NCI-H1436 (cell line): ENCODE measurements at places on chromosomes 5 and 9.

GRCh38 chr5:180130291-180130869, 58.8 kb upstream of the RNF130 start:
- DNase-seq, result no peak

GRCh38 chr9:19901586-19901985, 112.7 kb upstream of the SLC24A2 start:
- no peak for DNase-seq

- no peak for DNase-seq
These were observed 68.9 kb upstream of the SH3PXD2B start for GRCh38 chr5:172523146-172523745.

DNA sequence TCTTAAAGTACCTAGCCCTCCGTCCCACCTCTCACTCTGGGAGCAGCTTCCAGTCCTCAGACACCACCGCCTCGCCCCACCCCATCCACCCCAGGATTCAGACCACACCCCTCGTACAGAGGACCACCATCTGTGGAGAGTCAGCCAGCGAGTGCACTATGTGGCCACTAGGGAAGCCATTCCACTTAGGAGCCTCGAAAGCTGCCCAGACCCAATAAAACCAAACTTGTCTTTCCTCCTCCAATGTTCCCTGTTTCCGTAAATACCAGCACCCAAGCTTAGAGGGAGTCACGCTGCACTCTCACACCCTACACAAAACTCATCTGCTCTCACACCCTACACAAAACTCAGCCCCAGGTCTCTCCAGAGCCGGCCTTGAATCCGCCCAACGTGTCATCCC, 1.9 kb downstream of the GCNT4 start:
- no peak for DNase-seq

- peak; percentile 3 for DNase-seq
These were observed 50.1 kb upstream of the RETREG1 start for GRCh38 chr5:16666883-16667398.

DNA sequence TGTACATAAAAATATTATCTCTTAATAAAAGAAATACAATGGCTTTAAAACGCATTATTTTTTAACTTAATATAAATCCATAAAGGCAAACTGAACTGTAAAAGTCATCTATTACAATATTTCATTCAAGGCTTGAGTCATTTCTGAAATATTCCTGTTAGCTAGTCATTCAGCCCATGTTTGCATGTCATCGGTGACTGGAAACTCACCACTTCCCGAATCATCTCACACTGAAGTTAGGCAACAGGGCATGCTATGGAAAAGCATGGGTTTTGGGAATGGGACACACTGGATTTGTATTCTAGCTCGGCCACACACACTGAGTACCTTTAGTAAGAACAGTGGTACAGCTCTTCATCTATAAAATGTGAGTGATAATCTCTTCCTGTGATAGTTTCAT, 691.1 kb upstream of the C9orf72 start:
- DNase-seq, result no peak

- no peak for DNase-seq
These were observed 38.7 kb downstream of the TTC39B start for GRCh38 chr9:15268317-15268716.

DNA sequence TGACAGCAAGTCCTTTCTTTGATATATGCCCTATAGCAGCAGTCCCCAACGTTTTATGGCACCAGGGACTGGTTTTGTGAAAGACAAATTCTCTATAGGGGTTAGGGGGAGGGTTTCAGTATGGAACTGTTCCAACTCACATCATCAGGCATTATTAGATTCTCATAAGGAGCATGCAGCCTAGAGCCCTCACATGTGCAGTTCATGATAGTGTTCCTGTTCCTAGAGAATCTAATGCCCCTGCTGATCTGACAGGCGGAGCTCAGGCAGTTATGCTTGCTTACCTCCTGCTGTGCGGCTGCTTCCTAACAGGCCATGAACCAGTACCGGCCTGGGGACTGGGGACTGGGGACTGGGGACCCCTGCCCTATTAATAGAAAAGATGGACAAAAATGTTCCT, 2.7 kb upstream of the RAPGEF6 start:
- DNase-seq, result no peak

DNA sequence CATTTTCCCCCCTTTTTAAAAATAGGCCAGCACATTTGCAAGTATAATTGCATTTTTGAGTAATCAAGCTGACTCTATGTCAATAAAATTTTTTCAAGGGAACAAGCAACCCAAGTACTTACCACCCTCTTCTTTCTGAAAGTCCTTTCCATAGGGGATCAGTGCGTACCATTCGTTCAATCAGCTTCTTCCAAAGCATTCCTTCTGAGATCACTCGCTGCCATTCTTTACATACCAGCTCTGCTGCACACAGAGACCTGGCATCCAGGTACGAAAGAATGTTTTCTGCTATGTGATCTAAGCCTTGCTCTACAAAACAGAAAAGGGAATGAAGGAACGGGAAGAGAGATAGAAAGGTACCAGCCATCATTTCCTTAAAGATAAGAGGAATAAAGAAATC, 106.6 kb downstream of the FBXW11 start:
- DNase-seq, result no peak

- no peak for DNase-seq
These were observed 98.2 kb downstream of the DAB2IP start for GRCh38 chr9:121749614-121750013.

GRCh38 chr9:16688814-16689213, 181.7 kb downstream of the BNC2 start:
- no peak for DNase-seq

- no peak for DNase-seq
These were observed 402.4 kb downstream of the ARHGEF28 start for GRCh38 chr5:74028406-74028805.

- no peak for DNase-seq
These were observed 643.9 kb upstream of the ZNF608 start for GRCh38 chr5:125390326-125390725.

DNA sequence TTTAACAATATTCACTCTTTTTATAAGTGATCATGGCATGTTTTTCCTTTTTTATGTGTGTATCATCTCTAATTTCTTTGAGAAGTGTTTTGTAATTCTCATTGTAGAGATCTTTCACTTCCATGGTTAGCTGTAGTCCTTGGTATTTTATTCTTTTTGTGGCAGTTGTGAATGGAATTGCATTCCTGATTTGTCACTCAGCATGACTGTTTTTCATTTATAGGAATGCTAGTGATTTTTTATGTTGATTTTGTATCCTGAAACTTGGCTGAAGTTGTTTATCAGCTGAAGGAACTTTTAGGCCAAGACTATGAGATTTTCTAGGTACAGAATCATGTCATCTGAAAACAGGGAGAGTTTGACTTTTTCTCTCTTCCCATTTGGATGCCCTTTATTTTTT, 13.1 kb upstream of the SPINK13 start:
- DNase-seq, result no peak

DNA sequence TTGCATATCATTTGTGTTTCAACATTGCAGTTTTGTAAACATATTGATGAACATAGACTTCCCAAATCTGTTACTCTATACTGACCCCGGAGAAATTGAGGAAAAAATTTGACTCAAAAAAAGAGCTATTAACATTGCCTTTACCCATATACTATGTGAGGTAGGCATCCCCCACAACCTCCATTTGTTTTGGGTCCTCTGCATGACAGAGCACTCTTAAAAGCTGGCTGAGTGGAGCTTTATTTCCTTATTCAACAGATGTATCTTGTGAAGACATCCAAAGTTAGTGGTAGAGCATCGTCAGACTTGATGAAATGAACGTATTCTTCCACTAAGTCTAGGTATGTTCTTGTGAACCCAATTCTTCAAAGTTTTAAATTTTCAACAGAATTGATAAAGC, 310.5 kb downstream of the CDH9 start:
- no peak for DNase-seq

- no peak for DNase-seq
These were observed 303.6 kb downstream of the PIK3R1 start for GRCh38 chr5:68519143-68519542.

- no peak for DNase-seq
These were observed 56.0 kb downstream of the AOPEP start for GRCh38 chr9:94782355-94783101.

DNA sequence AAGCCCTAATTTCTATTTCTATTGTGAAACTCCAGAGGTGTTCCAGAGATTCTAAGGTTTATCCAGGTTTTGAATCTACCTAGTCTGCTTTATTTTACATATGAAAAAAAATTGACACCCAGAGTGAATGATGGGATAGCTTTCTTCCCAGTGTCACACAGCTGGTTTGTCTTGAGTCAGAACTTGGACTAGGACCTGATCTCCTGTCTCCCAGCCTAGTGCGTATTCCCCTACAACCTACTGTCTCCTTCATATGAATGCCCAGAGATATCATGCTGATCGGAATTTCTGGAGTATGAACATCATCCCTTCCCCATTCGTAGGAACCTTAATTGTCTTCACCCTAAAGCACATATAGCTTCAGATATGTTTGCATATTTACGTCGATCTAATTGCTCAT, 524.2 kb downstream of the SPATA31D1 start:
- DNase-seq, result no peak

DNA sequence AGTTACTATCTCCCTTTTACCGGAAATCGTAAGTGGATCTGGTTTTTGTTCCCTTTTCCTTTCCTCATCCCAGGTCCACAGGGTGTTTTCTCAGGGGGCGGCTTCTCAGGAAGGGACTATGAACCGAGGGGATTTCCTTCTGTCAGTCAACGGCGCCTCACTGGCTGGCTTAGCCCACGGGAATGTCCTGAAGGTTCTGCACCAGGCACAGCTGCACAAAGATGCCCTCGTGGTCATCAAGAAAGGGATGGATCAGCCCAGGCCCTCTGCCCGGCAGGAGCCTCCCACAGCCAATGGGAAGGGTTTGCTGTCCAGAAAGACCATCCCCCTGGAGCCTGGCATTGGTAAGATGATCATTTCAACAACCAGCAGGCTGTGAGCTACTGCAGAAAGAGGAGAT, 75.8 kb downstream of the GOLPH3 start:
- DNase-seq, result no peak

GRCh38 chr9:109166771-109167601, at the start of gene FRRS1L:
Gene FRRS1L (minus strand): TSS chr9:109167249. CDS start chr9:109167138, 111 bp downstream.
- DNase-seq, result peak; percentile 21

DNA sequence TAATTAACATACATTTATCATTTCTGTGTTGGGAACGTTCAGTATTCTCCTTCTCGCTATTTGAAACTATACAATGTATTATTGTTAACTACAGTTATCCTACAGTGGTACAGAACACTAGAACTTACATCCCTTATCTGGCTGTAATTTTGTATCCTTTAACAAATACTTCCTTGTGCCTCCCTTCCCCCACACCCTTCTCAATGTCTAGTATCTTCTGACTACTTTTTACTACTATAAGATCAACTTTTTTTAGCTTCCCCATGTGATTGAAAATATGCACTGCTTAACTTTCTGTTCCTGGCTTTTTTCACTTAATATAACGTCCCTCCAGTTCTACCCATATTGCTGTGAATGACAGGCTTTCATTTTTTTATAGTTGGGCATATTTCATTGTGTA, 253.5 kb downstream of the RAB3C start:
- no peak for DNase-seq

DNA sequence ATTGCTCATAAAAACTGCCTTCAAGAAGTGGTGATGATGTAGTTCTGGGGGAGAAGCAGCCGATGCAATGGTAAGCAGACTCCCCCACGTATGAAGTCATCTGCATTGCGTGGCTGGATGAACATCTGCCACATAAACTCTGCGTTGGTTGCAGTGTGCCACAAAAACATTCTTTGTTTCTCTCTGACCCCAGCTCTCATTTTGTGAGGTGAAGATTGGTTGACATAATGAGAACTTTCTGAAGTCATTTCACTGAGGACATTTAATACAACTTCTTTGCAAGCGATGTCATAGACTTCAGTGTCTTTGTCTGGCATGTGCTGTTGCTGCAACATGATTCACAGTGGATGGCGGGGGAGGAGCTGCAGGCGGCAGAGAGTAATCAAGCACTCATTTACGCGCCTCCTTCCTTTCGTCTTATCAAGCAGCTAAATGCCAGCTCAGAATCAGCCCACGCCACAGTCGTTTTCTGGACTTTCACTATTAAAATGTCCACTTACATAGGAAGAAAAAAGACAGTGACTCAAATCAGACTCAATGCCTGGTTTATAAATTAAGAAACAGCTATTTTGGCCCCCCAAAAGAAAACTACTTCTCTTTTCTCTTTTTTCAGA, 91.5 kb upstream of the NFIL3 start:
- no peak for DNase-seq

DNA sequence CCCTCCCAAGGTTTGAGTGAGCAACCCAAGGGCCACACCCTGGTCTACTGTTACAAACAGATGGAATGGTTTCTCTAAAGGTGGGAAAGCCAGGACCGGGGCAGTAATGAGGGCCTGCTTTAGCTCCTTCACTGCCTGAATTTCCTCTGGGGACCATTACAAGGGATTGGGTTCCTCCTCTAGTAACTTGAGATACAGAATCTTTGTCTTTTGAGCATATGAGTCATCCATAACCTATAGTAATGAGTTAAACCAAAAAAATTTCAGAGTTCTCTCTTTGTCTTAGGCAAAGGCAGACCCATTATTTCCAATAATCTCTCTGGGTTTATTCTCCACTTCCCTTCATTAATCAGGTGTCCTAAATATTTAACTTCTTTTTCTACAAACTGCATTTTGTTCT, 618.8 kb downstream of the HINT1 start:
- DNase-seq, result no peak

- peak; percentile 44 for DNase-seq
These were observed 10.5 kb upstream of the TRIM36 start for GRCh38 chr5:115180165-115180709.

GRCh38 chr5:149317281-149318048, 27.8 kb upstream of the GRPEL2 start:
- DNase-seq, result peak; percentile 5

DNA sequence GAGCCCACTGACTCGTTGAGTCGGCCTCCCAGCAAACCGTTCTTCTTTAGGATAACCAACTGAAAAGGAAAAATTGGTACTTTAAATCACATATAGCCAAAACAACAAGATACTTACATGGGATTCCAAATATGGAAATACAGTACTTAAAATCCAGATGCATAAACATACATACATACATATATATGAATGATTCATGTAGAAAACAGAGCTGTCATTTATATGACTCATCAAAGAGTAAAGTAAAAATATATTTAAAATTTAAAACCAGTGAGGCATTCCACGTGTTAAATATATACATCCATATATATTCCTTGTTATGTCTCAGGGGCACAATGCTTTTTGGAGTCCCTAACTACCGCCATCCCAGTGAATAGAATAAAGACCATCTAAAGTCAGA, 36.7 kb downstream of the DMGDH start:
- no peak for DNase-seq

DNA sequence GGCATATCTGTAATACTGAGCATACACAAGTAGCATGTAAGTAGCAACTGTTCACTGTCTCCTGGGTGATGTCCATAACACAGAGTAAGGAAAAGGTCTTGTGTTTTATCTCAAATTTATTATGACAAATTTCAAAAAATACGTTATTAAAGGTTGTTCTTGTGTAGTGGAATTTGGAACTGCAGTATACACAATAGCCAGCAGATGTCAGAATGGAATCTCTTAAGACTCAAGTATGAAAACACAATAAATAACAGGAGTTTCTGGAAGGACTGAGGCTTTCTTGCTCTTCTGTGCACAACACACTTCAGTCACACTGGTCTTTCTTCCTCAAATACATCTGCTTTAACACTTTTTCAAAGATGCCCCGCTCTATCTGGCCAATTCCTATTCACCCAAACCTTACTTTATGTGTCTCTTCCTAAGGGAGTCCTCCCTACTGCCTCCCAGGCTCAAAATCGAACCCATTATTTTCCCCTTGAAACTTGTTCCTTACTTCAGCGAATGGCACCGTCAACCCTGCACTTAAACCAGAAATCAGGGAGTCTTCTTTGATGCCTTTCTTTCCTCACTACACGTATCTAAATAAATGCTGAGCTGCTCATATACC, 6.5 kb upstream of the FBXO10 start:
- DNase-seq, result peak; percentile 41
